T-helper 17 cell (primary cell): ENCODE measurements at places on chromosomes 1 and 21.

GRCh38 chr21:45295576-45296365 lies 8.1 kb upstream of the POFUT2 start:
- no peak for DNase-seq

DNA sequence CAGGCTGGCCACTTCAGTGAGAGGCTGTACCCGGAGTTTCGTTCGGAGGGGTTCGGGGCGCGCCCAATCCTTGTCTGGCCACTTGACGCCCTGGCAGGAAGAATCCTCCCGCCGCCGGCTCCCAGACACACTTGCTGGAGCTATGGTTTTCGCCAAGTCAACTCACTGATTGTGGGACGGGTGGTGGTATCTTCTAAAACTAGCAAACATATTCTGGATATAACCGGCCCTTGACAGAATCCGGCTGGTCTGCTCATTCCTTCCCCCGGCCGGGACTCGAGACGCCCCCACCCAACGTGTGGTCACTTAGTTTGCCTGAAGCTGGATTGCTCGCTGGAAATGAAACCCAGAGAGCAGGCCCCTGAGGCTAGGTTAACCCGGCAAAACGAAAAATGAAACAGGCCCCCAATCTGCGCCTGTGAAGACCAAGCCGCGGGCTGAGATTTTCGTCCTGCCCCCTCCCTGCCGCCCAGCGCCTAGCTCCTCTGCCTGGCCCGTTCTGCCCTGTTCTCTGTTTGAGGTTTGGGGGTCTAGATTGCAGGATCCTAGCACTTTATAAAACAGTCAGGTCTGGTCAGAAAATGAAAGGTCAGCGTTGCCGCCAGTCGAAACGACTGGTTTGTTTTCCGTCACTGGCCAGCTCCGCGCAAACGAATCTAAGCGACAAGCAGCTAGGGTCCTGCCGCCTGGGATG lies 4.6 kb downstream of the GFI1 start:
- DNase-seq: no peak

DNA sequence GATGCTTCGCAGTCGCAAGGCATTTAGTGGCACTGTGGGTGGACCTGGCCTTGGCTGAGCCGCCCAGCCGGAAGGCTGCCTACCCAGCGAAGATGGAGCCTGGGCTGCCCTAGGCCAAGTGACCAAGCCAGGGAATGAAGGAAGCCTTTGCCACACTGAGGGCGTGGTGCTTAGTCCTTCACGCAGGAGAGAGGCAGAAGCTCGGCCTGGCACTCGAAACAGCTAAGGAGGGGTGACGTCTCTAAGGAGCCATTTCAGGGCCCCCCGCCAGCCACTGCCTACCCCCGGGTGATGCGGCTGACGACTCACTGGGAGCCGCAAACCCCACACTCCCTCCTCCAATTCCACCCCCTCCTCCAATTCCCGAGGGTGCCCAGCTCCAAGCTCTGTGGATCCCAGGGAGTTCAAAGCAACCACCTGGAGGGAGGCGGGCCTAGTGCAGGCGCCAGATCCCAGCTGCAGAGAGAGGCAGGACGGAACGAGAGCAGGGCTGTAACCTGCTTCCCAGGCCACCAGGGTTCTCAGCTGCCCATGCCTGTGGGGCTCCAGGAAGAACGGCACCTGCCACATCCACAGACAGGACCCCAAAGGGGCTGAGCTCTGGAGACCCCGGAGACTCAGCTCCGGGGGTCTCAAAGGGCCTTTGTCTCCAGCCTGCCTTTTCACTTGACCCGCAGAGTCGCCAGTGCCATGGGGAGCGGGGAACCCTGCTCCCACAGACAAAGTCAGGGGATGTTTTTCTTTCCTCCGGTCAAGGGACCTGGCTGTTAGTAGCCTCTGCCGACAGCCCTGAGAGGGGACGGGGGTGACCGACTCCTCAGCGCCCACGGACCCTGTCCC lies 75.8 kb downstream of the ARHGEF16 start:
- DNase-seq: no peak

- peak; percentile 4 for DNase-seq
Measured at GRCh38 chr21:45995686-45996179, 14.2 kb downstream of the COL6A1 start.

DNA sequence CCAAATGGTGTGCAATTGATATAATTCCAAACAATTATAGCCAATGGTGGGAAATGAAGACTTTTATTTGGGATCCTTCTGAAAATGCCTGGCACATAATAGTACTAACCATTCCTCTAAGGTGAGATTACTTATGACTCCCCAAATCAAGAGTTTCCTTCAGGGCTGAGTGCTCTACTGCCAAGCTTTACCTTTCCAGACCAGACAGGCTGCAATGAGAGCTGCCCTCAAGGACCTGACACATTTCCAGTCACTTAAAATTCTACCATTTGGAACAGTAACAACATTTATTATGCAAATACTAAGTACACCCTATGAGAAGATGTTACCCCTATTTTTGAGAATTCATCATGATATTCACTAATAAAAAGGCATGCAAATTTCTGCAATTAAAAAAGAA lies 21.1 kb downstream of the PAXBP1 start:
- DNase-seq: no peak

GRCh38 chr1:244862354-244862698 lies 2.0 kb downstream of the HNRNPU start:
- DNase-seq: no peak

DNA sequence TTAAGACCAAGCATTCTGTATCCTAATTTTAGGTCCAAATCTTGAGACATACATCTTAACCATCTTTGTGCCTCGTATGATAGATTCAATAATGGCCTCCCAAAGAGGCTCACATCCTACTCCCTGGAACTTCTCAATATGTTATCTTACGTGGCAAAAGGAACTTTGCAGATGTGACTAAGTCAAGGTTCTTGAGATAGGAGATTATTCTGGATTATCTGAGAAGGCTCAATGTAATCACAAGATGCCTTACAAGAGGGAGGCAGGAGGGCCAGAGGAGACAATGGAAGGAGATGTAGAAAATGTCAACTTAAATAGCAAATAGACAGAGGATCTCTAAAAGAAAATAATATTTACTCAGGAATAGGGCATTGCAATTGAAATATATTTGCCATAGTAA lies 548.9 kb downstream of the MATN1 start:
- DNase-seq: no peak

GRCh38 chr1:1051127-1051810 lies 22.8 kb downstream of the RNF223 start:
- no peak for DNase-seq

DNA sequence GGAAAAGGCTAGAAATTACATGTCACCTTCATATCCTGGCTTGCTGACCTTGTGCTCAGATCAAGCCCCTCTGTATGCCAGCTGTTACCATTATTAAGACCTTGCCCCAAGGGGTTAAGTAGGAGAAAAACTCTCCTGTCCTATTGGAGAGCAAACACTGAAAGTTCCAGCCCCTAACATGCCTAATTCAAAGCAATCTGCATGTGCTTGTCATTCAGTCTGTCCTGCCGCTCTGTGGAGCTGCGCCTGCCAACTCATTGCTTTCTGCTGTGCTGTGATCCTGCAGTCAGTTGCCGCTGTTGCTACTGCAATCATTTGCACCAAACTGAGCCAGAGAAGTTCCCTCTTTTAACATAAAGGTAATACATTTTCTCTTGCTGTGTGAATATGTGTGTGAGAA lies 113.4 kb downstream of the DISP1 start:
- DNase-seq: no peak

DNA sequence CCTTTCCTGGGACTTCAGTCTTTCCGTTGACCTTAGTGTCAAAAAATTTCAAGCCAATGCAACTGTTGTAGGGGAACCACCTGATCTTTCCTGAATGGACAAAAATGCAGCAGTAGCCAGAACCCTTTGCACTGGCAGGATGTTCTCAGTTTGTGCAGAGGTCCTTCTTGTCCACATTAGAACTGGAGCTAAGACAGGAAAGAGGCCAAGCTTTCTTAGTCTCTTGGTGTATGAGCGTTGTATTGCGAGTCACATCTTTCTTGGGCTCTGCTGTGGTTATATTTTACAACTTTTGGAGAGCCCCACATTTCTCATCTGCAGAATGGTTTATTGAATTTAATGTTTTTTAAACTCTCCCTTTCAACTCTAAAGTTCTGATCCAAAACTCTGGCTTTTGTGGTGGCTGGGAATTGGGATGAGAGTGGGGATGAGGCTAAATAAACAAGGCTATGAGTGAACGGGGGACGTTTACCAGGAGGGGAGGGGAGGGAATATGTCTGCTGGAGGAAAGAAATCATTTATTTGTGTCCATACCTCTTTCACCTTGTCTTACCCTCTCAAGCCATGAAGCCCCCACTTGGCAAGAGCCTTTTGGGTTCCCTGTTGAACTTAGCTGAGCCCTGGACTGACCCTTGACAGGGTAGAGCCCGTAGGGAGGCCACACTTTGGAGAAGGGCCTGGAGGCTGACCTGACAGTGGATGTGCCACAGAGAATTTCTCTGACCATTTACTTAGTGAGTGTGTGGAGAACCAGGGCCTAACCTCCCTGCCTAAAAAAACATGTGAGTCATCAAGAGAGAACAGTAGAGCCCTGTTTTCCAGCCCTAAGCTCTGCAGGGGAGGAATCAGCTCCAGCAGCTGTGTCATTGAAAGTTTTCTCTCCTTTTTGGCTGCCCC lies 586 bp downstream of the CHI3L2 start:
- DNase-seq: no peak

DNA sequence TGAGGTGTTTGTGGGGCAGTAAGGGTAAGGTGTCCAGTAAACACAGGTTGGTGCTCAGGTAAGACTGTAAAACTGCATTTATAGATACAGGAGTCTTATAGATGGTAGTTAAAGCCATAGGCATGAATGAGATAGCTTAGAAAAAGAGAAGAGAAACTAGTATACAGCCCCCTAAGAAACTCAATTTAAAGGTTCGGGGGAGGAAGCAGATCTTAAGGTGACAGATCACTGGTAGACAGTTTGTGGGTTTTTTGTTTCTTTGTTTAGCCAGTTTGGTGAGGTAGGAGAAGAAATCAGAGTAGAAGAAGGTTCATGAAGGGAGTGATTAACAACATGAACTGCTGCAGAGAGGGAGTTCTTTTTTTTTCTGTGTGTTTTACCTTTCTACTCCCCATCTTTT lies 6.1 kb upstream of the AGO3 start:
- DNase-seq: no peak

DNA sequence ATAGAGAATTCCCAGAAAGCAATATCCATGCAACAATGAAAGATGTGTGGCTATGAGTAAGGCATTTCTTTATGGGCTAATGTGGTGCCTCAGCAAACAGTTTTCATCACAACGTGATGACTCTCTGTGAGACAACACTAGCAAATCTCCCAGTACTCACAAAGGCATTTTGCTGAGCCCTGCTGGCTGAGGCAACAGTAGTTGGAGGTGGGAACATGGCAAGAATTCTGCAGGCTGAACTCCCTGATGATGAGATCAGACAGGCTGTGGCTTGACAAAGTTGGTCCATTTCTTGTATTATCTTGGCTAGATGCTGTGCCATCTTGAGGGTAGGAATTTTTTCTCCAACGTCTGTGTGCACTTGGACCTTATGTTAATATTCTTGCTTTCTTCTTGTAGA lies 24.6 kb downstream of the PROX1 start:
- DNase-seq: no peak

- no peak for DNase-seq
Measured at GRCh38 chr1:161085165-161085564, 4.2 kb downstream of the NECTIN4 start.

GRCh38 chr1:5563861-5564577 lies 428.2 kb downstream of the NPHP4 start:
- DNase-seq: no peak

- DNase-seq: peak; percentile 39
Measured at GRCh38 chr1:116569776-116570357, 959 bp downstream of the CD58 start.

- no peak for DNase-seq
Measured at GRCh38 chr1:192830595-192831246, 21.9 kb downstream of the RGS2 start.

DNA sequence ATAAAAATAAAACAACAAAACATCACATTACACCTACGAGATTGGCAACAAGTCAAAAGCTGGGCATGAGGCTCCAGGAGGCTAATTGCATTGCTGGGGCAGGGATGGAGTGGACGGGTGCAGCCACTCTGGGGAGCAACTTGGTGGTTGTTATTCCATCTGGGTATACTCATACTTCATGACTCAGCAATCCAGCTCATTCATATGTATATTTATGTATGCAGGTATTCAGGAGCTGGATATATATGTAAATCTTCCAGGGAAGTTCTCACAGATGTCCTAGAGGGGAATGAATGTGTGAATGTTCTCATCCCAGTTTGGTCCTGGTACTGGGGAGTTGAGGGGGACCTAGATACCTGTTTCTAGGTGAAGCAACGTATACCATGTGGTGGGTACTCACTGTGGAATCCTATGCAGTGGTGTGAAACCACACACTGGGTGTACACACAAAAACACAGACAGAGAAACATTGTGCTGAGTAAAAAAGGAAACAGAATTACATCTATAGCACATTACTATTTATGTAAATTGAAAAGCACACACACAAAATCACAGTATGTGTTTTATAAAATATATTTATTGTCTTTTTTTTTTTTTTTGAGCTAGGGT lies 79.7 kb upstream of the RAB4A start:
- DNase-seq: no peak

DNA sequence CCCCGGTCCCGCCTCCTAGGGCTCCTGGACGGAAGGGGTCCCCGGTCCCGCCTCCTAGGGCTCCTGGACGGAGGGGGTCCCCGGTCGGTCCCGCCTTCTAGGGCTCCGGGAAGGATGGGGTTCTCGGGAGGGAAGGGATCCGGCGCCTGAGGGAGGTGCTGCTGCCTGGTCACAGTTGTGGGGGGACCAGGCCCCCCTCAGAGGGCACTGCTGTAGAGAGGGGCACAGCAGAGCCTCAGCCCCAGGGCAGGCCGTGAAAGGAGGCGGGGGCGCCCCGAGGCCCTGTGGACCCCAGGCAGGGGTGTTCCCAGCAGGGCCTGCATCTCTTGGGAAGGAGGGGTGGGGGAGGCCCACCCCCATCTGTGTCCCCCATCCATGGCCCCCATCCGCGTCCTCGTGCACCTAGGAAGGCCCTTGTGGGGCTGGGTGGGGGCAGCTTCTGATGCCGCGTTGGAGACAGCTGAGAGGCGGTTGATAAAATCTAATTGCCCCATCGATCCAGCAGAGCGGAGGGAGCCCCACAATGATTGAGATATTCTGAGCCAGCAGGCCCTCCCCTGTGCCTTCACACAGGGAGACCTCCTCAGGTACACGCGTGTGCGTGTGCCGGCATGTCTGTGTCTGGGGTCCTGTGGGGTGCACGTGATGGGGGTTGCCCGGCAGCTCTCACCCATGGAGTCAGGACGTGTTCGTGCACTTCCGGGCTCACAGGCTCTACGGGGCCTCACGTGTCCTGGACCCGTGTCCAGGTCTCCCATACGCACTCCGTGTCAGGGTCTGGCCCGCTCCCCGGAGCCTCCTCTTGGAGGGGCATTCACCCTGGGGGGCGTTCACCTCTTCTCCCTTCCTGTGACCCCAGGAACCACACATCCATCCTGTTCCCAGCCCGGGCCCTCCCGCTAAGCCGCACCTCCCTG lies 12.9 kb downstream of the SAMD11 start:
- no peak for DNase-seq

DNA sequence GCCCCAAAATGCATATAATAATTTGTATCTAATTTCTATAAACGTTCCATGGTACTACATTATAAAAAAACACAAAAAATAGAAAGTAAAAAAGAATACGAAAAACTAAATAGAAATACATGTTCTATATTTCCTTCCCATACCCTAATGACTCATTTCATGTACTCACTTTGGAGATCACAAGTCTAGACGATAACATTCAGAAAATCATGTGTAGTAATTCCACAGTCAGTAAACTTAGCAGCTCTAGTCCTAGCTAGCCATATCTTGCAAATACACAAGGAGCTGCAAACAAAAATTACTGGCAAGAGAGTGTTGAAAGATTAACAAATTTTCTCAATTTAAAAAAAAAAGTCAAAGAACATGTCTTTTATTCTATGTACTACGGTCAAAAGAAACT lies 1.4 kb downstream of the GOLPH3L start:
- no peak for DNase-seq

- DNase-seq: no peak
Measured at GRCh38 chr1:27394282-27394658, 1.8 kb downstream of the GPR3 start.
